A549 (cell line): ENCODE measurements at places on chromosomes 16 and 17. TPM values are rescaled to one million over a fixed set of nuclear protein-coding genes. Genes with fewer than 3 reads are reported as not detected.

Gene PSMC3IP
- 37.3 to 40.7 TPM (median 37.9 TPM) in 3 replicates for polyA plus RNA-seq

Gene KCNG4
- not detected in 3 replicates for polyA plus RNA-seq

Gene SECTM1
- 1.5 to 2.5 TPM (median 2.0 TPM) in 3 replicates for polyA plus RNA-seq

Gene TMEM235
- not detected in 3 replicates for polyA plus RNA-seq

Gene RPGRIP1L
- polyA plus RNA-seq = 13.0 to 14.5 TPM (median 14.3 TPM) in 3 replicates

Gene KRT40
- not detected in 3 replicates for polyA plus RNA-seq

Gene RPAIN
- 71.9 to 81.2 TPM (median 72.8 TPM) in 3 replicates for polyA plus RNA-seq
